Stimulated activated naive CD4-positive, alpha-beta T cell treated with Interleukin-2 at 50 U/mL for 16 hours (primary cell): ENCODE measurements at places on chromosomes 1 and 21.

DNA sequence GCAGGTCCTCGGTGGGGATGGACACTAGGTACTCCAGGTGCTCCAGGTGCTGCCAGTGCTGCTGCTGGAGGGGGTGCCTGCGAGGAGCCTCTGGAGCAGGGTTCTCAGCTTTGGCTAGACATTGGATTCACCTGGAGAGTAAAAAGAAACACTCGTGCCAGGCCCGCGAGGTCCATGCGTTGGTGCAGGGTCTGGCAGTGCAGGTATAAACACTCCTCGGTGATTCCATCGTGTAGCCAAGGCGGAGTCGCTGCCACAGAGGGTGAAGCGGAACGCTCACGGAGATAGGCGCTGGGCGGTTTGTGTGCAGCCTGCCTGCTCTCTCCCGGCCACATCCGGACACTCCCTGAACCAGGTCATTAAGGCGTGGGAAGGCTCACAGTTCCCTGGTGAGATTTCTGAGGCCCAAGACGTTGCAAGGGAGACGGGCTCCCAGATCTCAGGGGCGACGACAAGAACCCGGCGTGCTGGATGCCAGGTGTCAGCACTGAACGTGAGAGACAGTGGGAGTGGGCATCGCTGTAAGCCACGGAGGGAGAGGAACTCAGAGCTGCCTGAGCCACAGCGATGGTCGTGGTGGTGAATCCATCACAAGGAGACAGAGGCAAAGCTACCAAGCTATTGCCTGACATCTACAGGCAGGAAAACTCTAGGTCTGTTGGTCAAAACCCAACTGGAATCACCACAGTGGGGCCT, 17.2 kb upstream of the SUMO3 start:
- no peak for DNase-seq

GRCh38 chr21:23475281-23476219, 2131.7 kb downstream of the MRPL39 start:
- DNase-seq: no peak

DNA sequence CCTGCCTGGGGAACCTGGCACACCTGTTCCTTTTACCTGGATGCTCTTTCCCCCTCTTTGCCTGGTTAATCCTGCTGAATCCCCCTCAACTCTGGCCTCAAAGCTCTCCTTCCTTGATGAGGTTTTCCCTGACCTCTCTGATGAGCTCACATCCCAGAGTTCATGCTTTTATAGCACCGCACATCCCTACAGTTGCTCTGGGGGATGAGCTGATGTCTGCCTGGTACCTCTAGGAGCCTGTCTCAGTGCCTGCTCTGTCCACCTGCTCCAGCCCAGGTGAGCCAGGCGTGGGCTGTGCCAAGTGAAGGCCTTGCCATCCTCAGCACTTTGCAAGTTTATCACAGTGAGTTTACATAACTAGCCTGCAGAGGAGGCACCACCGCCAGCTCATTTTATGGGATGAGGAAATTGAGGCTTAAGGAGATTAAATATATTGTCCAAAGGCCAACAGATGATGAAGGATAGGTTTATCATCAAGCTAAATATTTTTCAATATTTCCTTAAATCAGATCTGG, 58.6 kb upstream of the TMPRSS2 start:
- no peak for DNase-seq

- DNase-seq: no peak
Observed at GRCh38 chr1:62796221-62796620, 12.3 kb downstream of the ATG4C start.
